ENCODE measurements at places on chromosomes 13 and 19.

DNA sequence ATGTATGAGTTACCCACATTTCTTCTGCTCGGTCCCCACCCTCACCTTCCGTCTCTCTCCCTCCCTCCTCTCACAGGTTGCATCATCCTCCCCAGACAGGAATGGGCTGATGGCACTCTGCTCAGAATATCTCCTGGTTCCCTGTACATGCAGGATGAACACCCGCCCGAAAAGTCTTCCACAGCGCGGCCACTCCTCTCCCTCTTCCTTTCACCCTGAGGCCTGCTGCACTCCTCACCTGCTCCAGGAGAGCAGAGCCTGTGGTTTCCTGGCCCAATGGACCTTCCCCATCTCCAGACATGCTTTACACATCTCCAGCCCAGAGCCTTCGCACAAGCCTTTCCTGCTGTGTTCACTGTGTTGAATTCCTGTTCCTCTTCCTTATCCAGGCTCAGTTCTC is 40.9 kb downstream of the GSX1 start:
- no peak for DNase-seq

GRCh38 chr19:11279505-11280236 is 16.3 kb upstream of the TSPAN16 start:
- no peak for DNase-seq

- DNase-seq = no peak
Measured at GRCh38 chr19:5334824-5335500, 5.7 kb downstream of the PTPRS start.

DNA sequence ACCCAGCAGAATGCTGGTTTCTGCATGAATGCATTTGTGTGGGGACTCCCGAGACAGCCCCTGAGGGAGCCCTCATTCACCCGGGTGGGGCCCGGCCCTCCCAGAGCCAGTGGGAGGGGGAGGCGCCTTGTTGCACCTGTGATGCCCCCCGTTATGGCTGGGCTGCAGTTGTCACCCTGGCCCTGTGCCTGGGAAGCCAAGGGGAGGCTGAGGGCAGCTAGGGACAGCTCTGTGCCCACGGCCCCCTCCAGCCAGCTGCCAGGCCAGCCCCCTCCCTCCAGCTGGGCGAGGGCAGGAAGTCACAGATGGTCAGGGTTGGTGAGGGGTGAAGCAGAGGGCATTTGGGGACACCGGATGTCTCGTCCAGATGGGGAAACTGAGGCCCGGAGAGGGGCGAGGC is 26.1 kb downstream of the NFIC start:
- DNase-seq = no peak

DNA sequence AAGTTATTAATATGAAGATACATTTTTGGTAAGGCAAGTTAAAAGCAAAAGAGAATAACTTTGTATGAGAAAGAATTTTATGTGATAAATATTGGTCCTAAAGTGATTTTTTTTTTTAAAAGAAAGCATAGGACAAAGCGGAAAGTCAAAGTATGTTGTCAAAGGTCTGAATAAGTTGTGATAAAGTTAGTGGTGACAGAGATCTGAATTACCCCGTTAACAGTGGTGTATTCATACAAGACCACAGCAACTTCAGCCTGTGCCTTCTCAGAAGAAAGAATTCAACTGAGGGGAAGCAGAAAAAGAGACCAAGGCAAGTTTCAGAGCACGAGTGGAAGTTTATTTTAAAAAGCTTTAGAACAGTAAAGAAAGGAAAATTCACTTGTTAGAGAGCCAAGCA is 19.0 kb upstream of the ZNF566 start:
- no peak for DNase-seq
